T-helper 17 cell (primary cell): ENCODE measurements at places on chromosomes 6 and 20.

DNA sequence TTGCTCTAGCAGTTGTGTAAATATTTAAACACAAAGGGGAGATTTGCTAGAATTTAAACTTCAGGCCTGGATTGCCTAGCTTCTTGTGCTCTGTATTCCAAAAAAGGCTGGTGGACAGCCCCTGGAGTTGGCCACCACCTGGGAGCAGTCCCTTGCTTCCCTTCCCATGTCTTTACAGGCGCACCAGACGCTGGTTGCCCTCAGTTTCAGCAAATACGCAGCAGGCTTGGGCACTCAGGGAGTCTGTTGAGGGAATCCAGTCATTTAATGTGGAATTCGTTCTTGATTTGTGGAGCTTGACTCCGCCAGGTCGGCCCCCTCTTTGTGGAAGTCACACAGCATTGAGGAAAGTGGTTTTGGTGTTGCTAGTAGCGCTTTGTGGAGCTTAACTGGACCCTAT is 156.8 kb downstream of the DTNBP1 start:
- DNase-seq = no peak

DNA sequence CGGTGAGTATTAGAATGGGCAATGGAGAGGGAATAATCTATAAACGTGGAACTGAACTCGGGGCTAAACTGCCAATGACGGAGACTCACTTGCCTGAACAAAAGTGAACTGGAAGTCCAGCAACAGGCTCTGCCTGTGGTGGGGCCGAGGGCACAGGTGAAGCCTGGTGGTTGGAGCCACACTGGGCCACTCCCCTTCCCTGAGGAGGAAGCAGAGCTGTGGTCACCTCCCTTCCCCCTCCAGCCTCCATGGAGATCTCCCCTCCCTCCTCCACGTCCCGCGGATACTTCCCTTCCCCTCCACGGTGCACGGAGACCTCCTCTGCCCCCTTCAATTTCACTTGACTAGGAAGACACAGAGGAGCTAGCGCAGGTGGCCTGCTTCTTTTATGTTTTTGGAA is 14.7 kb upstream of the DSP start:
- DNase-seq = no peak

- DNase-seq = no peak
Measured at GRCh38 chr20:23637282-23638221, at the start of gene CST3. TSS of gene CST3 (minus strand) at chr20:23637955. CDS start at chr20:23637862, 93 bp downstream.

- no peak for DNase-seq
Measured at GRCh38 chr6:3913958-3914337, 64.8 kb downstream of the FAM50B start.

DNA sequence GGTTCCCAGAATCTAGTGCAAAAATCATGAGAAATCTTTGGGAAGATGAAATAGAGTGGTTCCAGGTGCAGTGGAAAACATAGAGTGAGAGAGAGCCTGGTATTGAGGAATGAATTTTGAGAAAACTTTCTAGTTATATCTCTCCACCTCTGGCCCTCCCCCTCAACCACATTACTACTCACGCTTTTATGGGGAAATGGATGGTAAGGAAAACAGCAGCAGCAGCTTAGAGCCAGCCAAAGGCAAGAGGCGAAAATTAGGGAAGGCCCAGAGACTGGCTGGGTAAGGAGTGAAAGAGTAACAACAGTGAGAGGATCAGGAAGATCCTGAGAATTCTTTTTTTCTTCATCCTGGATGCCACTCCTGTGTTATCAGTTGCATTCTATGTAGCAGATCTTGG is 187.9 kb upstream of the ECI2 start:
- no peak for DNase-seq

- DNase-seq = no peak
Measured at GRCh38 chr20:49166534-49167449, 21.3 kb downstream of the STAU1 start.

DNA sequence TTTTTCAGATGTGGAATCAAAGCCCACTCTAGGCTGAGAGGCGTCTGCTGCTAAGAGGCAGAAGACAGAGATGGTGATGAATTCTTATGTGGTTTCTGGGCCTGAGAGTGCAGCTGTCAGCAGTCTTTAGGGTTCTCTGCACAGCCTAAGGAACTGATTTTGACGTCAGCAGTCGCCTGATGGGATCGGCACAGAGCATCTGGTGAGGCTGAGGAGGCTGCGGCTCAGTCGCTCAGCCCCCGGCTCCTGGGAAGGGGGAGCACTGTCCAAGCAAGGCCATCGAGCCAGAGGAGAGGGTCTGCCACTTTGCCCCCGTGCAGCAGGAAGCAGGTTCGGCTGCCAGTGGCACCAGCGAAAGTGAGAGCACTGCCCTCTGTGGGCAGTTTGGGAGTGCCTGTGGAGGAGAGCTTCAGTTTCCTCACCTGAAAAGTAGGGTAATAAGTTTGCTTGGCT is 92.5 kb downstream of the TCP11 start:
- no peak for DNase-seq

DNA sequence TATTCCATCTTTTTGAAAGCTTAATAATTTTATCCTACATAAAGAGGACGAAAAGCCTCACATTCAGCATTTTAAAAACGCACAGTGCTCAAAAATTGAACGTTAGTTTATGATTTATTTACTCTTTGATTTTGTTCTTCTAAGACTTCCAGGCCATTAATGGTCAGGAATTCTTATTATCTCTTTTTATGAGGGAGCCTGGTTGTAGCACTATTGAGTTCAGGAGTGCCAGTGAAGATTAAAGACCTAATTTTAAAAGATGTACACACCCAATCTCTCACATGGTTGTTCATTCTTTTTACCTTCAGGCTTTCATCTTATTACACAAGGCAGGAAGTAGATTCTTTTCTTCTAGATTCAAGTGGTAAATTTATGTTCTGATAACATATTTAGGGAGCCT is 68.6 kb downstream of the HDDC2 start:
- no peak for DNase-seq

- DNase-seq = no peak
Measured at GRCh38 chr20:57966620-57967019, 256.8 kb upstream of the PMEPA1 start.

DNA sequence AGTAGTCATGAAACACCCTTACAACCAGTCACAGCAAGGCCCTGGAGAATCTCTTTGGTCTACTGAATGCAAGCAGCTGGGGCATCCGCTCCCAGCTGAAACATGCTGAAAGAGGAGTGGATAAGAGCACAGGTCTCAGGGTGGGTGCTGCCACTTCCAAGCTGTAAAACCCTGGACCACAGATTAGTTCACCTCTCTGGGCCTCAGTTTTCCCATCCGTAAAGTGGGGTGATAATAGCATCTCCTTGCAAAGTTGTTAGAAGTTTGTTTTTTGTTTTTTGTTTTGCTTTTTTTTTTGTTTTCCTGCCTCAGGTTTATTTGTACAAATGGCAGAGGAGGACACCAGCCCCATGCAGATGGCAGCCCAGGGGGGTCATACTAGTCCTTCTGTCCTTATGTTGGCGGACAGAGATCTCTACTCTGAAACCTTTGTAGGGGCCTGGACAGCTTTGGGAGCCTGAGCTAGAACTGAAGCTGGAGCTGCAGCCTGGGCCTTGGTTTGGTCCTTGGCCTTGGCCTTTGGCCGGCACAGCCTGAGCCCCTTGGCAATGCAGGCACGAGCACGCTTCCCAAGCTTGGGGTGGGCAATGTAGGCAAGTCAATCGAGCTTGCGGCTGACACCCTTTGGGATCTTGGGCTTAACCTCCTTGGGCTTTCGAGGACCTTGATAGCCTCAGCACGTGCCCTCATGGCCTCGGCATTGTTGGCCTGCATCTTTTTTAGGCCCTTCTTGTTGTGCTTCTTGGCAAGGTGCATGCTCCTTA is 38.2 kb downstream of the MRPL14 start:
- DNase-seq = no peak

DNA sequence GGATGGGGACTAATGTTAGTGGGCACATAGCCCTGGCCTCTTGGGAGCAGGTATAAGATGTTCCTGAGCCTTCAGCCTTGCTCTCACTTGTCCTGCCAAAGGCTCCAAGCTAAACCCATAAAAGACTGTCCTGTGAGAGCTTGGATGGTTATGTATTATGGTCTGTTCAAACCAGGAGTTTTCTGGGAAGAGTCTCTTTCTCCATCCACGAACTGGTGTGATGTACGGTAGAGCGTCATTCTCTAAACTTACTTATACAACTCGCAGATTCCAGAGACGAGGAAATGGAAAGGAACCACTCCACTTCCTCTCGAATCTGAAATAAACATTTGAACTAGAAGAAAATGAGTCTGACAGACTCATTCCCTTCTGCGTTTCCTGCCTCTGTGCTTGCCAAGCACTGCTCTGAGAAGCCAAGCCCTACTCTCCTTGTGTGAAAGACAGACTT is 5.3 kb downstream of the SOBP start:
- no peak for DNase-seq

- DNase-seq = no peak
Measured at GRCh38 chr6:103677290-103677689, 1182.4 kb downstream of the HACE1 start.

DNA sequence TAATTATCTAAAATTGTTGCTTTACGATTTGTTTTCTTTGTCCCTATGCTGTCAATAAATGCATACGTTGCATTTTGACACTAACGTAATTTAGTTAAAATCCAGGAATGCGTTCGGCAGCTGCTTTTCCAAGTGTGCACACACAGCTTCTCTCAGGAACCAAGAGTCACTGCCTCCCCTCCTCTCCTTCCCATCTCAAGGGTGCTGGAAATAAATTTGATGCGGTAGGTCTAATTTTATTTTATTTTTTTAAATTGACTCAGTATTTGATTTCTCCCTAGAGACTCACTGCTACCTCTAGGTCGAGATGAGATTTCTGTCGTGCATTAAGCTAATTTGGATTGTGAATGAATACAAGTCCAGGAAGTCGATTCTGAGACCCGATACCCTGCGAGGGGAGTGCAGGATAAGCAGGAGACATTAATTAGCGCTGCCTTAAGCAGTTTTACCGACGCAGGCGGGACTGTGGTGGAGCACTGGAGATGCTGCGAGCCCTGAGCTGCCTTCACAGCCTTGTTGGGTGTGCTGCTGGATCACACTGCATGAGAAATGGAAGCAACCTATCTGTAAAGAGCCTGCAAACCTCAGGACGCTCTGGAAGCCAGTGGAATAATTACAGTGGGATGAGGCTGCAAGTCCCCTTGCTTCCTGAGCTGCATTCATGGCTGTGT is 381.2 kb downstream of the C6orf118 start:
- DNase-seq = no peak

GRCh38 chr20:32527052-32527446 is 58.1 kb downstream of the NOL4L start:
- no peak for DNase-seq

- DNase-seq = no peak
Measured at GRCh38 chr6:117985916-117986315, 78.9 kb downstream of the SLC35F1 start.

GRCh38 chr20:33423141-33423834 is 20.3 kb downstream of the SNTA1 start:
- DNase-seq = no peak

- DNase-seq = no peak
Measured at GRCh38 chr6:137811916-137812553, 55.0 kb upstream of the TNFAIP3 start.

DNA sequence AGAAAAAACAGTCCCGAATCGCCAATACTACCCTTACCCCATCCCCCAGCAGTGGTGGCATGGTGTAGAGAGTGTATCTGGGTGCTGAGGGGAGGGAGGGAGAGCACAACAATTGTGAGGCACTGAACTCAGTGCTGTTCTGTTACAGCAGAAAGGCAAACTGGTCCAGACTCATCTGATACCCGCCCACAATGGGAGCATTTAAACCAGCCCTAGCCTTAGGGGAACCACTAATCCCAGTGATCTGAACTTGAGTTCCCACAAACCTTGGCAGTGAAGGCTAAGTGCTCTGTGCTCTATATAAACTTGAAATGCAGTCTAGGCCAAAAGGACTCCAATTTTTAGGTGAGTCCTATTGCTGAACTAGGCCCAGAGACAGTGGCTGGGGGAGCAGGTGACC is 666.4 kb upstream of the PTCHD4 start:
- no peak for DNase-seq

DNA sequence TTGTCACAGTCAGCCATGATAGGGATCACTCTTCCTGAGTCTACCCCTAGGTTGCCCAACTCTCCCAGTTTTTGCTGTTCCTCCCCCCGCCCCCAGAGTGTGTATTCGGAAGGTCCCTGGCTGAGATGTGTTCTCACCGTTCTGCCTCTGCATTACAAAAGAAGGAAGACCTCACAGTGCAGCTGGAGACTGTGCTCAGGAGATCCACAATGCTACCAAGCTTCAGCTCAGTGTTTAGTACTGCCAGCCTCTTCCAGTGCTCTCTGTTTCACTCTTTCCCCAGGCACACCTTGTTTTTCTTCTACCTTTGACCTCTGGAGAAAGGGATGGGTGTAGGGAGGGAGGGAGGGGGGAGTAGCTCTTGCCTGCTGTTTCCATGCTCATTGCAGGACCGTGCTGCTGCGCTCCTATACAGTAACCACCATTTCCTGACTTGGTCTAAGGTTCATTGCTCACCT is 13.4 kb upstream of the MOCS1 start:
- DNase-seq = no peak

DNA sequence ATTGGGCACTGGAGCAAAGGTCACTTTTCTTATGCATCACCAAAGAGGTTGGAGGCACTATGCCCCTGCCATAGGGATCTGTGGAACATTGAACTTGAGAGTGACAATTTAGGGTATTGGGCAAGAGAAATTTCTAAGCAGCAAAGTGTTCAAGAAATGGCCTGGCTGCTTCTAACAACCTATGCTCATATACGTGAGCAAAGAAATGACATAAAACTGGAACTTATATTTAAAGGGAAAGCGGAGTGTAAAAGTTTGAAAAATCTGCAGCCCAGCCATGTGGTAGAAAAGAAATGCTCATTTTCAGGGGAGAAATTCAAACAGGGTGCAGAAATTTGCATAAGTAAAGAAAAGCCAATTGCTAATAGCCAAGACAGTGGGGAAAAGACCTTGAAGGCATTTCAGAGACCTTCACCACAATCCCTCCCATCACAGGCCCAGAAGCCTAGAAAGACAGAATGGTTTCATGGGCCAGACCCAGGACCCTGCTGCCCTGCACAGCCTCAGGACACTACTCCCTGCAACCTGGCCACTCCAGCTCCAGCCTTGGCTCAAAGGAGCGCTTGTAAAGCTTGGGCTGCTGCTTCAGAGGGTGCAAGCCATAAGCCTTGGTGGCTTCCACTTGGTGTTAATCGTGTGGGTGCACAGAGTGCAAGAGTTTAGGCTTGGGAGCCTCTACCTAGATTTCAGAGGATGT is 24.4 kb downstream of the NCR2 start:
- no peak for DNase-seq

DNA sequence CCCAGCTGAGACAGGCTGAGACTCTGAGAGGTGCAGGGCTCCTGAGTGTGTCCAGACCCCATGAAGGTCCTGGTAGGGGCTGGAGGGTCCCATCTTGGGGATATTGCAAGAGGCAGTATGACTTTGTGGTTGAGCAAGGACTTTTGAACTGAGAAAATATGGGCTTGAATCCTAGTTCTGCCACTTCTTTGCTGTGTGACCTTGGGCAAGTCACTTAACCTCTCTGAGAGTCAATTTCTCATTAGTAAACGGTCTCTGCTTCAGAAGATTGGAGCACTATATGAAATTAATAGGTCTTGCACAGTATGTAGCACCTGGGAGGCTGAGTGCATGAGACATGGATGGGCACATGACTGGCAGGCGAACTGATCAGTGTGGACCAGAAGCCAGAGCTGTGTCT is 42.7 kb downstream of the TFEB start:
- DNase-seq = no peak
